Lower lobe of right lung (tissue), 2 donors: ENCODE measurements at places on chromosomes 2 and 18. TPM values are rescaled to one million over a fixed set of nuclear protein-coding genes. Genes with fewer than 3 reads are reported as not detected.

CRYGA gene
- total RNA-seq, result not detected

DSC2 gene
- 17.6 TPM for total RNA-seq

FBXO15 gene
- 4.2 TPM for total RNA-seq

PPP4R1 gene
- 114 TPM for total RNA-seq

HAT1 gene
- total RNA-seq, result 26.5 TPM

GAREM2 gene
- total RNA-seq, result 2.0 TPM

UCN gene
- 4.0 TPM for total RNA-seq

CACNB4 gene
- total RNA-seq, result 17.3 TPM

LRRTM4 gene
- total RNA-seq, result 0.77 TPM

C2orf66 gene
- total RNA-seq, result 0.21 TPM

CCDC148 gene
- total RNA-seq, result 2.8 TPM

SIX3 gene
- total RNA-seq, result not detected

PJVK gene
- total RNA-seq, result 3.0 TPM

DLX1 gene
- not detected for total RNA-seq
